ENCODE measurements at places on chromosomes 5 and 9.

DNA sequence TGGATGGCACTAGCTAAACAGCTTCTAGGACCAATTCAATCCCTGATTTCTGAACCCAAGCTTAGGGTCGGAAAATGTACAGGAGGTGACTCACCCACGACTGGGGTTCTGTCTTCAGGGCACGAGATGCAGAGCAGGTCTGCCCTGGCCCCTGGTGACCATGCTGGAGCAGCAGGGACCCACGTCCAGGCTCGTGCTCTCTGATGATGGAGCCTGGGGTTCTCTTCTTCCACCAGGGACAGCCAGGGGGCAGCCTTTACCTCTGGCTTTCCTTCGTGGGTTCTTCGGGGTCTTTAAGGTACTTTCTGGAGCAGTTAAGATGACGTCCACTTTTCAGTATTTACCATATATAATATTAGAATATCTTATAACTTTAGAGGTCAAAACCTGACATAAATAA lies 2.1 kb downstream of the CFAP77 start:
- DNase-seq: no peak

DNA sequence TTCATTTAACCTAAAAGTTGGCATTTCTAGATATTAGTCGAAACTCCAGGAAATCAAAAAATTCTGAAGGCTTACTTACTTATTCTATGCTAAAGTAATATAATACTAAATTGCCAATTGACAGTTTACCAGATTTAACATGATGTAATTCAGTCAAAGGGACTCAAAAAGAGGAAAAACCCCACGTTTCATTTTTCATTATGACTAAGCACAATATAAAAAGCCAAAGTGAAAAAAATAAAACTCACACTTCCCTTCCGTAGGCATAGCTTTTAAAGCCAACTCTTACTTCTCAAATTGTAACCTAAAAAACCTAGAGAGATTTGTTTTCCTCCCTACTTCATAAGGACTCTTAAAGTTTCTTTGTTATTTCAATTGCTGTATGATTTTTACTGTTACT lies 146.6 kb downstream of the RAPGEF6 start:
- DNase-seq: no peak

GRCh38 chr5:176994460-176995121 lies 12.0 kb downstream of the UIMC1 start:
- DNase-seq: no peak

GRCh38 chr9:135695036-135695435 lies 4.2 kb downstream of the SOHLH1 start:
- DNase-seq: no peak

GRCh38 chr9:136079916-136080246 lies 15.2 kb downstream of the NACC2 start:
- no peak for DNase-seq

Measured in stimulated activated CD4-positive, alpha-beta T cell treated with anti-CD3 and anti-CD28 coated beads, TNF-alpha, amount 100 ng/mL, for 4 hours (primary cell).